ENCODE measurements at places on chromosomes 3 and 15.

- DNase-seq, result no peak
Observed at GRCh38 chr3:169952045-169952444, 14.6 kb upstream of the SEC62 start.

DNA sequence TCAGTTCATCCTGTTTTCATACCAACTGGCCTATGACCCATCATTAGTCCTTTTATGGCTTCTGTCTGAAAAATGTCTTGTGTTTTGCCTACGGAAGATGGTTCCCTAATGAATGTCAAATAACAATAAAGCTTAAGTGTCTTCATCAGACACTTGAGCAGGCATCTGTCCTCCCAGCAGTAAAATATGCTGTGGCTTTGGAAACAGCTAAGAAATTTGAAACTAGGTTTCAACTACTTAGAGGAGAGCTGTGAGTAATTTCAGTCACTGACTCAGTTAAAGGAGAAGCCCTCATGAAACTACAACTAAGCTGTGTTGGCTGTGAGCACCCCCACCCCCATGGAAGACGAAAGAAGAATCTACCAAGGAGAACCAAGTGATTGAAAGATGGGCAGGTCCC, 409.4 kb upstream of the PPP2R3A start:
- no peak for DNase-seq

DNA sequence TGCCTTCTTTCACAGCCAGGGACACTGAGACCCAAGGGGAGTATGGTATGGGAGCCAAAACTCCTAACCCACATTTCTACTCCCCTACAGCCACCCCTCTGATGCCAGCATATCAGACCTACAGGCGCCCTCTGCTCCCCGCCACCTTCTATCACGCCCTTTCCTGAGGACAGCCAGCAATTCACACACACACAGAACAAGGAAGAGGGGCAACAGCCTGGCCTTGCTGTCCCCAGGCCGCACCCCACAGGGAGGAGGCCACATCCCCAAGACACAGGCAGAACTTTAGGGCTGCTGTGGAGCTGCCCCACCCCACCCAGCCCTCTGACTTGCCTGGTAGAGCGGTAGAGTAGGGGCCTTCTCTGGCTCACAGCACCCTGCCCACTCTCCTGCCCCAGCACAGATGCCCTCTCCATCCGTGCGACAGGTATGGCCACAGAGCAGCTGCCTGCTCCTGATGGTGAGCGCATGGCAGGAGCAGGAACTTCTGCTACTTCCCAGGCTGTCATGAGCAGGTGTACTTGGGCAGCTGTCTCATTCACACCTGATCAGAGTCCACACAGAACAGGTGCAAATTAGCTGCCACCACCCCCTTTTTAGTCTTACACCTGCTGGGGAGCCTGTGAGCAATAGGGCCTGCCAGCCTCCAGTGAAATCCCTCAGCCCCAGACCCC, 33.4 kb downstream of the CCDC33 start:
- DNase-seq, result no peak

DNA sequence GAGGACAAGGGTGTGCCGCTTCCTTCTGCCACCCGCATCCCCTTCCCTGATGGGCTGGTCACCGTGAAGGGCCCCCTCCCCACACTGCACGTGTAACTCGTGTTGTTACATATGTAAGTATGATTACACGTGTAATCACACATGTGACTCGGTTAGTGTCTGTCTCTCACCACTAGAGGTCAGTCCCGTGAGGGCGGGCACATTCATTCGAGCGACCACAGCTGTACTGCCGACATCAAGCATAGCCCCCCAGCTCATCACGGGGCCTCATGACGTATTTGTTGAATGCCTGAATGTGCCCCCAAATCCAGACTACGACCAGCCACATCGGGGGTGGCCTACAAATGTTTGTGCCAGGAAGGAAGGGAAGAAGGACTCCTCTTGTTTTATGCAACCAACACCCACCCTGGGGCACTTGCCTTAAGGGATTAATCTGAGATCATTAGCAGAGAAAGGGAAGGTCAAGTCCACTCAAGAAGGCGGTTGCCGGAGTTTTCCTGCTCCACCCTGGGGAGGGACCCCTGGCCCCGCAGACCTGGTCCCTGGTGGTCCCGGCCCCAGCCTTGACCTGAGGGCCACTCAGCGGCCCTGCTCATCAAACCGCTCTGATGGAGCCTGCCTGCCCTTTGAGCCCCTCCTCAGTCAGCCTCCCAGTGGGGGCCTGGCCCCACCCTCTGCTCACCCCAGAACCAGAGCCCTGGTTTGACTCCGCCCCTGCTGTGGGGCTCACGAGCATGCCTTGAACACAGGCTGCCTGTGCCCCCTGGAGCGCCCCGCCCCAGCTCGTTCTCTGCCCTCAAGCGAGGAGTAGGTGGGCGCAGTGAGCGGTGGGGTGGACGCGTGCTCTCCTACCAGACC, 52.8 kb downstream of the RGMA start:
- peak; percentile 54 for DNase-seq

GRCh38 chr3:181017690-181018089, 28.2 kb upstream of the DNAJC19 start:
- DNase-seq, result no peak

DNA sequence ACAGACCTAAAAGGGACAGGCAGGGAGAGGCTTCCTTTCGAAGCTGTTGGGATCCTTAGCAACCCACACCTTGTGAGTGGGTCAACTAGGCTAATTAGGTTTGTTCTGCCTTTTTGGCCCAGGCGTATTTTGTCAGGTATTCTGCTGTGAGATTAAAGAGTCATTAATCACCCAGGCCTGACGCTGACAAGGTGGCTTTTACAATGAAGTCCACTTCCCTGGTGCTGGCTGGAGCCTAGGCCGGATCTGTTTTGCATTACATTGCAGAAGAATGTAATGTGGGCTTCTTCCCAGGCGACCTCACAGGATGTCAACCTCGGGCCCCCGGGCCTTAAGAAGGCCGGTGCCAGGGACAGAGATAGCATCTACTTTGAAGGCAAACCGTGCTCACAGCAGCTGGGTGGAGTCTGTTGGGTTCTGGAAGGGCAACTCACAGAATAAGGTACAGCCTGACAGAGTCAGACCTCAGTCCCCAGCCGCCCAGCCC, 76.9 kb downstream of the HES1 start:
- no peak for DNase-seq

- no peak for DNase-seq
Observed at GRCh38 chr15:25061808-25062550, 107.2 kb downstream of the SNRPN start.

DNA sequence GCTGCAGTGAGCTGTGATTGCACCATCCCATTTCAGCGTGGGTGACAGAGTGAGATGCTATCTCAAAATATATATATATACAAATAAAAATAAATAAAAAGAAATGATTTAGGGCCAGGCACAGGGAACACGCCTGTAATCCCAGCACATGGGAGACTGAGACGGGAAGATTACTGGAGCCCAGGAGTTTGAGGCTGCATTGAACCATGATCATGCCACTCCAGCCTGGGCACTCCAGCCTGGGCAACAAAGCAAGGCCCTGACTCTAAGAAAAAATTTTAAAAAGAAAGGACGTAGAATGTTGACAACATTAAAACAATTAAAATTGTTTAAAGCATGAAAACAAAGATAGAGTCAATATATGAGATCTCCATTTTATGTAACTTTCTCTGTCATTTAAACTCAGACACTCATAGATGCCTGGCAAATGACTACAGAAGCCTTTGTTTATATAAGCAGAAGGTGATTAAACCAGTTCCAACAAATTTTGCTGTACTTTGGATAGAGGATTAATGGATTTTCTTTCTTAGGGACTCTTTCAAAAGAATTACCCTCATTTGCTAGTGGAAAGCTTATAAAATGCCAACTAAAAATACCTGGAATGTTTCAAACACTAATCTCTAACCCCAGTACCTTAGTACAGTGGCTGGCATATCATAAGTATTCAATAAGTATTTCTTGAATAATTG, 10.7 kb upstream of the TRPM7 start:
- DNase-seq, result no peak

- DNase-seq, result no peak
Observed at GRCh38 chr3:60309539-60310268, 941.5 kb downstream of the FHIT start.

DNA sequence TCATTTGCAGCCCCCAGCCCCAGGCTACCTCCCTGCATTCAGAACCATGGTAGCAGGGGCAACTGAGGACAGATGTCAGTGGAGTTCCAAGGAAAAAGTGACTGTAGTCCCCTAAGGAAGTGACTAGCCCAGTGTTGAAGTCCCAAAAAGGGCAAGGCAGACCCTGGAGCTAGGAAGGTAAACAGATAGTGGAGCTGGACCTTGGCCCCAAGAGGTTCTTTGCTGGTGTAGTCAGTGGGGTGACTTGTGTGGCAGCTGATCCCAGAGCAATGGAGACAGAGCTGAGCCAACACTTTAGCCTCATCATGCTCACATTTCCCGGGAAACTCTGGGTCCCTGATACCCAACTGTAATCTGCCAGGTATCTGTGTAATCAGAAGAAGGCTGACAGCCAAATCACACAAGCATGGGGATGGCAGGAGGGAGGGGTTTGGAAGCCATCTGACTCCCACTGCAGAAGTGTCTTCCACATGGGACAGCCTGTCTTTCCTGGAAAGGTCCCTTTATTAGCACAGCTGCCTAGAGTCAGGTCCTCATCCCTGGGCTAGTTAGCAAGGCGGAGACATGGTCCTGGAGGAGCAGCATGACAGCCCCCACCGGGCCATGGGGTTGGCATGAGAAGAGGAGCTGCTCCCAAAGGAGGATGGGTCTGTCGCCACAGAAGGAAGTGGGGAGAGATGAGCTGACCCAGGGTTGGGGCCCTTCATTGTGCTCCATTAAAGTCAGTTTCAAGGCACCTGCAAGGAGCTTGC, 39.8 kb downstream of the PXYLP1 start:
- no peak for DNase-seq

All from CD4-positive, alpha-beta T cell treated with Interleukin-17A for 4 hours (primary cell).